ENCODE measurements at places on chromosomes 2 and 18. TPM values are rescaled to one million over a fixed set of nuclear protein-coding genes. Genes with fewer than 3 reads are reported as not detected.

BOLL gene
- not detected for total RNA-seq

RHBDD1 gene
- 44.7 TPM for total RNA-seq

- no peak overlapping the region for H3K27ac ChIP-seq
- H3K4me3 ChIP-seq, result no peak overlapping the region
- DNase-seq, result no peak
- no peaks in the 10 kb centered on the region for H3K4me1 ChIP-seq
These were observed 373.1 kb upstream of the SYT4 start for GRCh38 chr18:43650426-43650825.

DNA sequence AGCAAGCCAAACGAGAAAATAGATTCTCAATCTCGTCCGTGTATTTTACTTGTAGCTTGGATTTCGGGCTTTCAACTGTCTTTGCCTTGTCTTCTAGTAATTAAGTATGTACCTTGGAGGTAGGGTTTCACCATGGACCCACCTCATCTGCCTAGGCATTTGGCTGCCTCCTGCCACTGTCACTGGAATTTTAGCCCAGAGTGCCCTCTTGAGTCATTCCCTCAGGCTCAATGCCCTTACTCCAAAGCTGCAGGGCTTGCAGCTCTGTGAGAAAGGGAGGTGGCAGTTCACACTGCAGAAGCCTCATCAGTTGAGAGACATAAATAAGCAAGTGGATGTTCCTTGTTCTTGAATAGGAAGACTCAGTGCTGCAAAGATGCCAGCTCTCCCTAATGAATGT is 89.6 kb downstream of the VSNL1 start:
- H3K27me3 ChIP-seq, result peaks cover 3% of the 10 kb centered on the region
- H3K27ac ChIP-seq, result no peak overlapping the region
- DNase-seq, result no peak
- H3K4me3 ChIP-seq, result no peak overlapping the region
- H3K36me3 ChIP-seq, result no peaks in the 10 kb centered on the region
- H3K4me1 ChIP-seq, result peaks cover 3% of the 10 kb centered on the region

- H3K27ac ChIP-seq, result no peak overlapping the region
- peaks cover 40% of the 10 kb centered on the region for H3K4me1 ChIP-seq
- peaks cover 44% of the 10 kb centered on the region for H3K27me3 ChIP-seq
- H3K36me3 ChIP-seq, result no peaks in the 10 kb centered on the region
- H3K4me3 ChIP-seq, result no peak overlapping the region
- DNase-seq, result no peak
These were observed 94.2 kb downstream of the ALPK2 start for GRCh38 chr18:58534535-58535301.

GRCh38 chr2:209788925-209789324 is 17.3 kb downstream of the UNC80 start:
- no peak overlapping the region for H3K4me3 ChIP-seq
- H3K27ac ChIP-seq, result no peak overlapping the region
- no peaks in the 10 kb centered on the region for H3K36me3 ChIP-seq
- no peak for DNase-seq
- no peaks in the 10 kb centered on the region for H3K27me3 ChIP-seq
- H3K4me1 ChIP-seq, result peaks cover 8% of the 10 kb centered on the region

DNA sequence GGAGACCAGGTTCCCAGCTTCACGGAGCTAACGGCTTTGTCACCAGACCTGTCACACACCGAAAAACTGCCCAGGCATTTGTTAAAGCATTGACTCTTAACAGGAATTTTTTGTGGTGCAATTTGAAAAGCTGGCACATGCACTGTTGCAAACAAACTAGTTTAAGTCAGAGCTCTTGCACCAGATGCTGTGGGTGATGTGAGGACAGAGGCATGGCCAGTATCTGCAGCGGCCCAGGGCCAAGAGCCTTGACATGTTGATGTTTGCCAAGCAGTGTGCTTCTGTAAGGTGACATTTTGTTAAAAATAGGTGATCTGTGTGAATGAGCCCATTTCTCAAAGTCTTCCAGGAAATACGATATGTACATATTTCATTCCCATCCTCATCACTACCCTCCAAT is 142.5 kb downstream of the MTCL1 start:
- no peak overlapping the region for H3K4me3 ChIP-seq
- H3K4me1 ChIP-seq, result no peaks in the 10 kb centered on the region
- DNase-seq, result no peak
- no peaks in the 10 kb centered on the region for H3K36me3 ChIP-seq
